ENCODE measurements at places on chromosomes 11 and 22.

- DNase-seq, result no peak
These were observed 63.5 kb downstream of the FAM83F start for GRCh38 chr22:40058265-40058664.

GRCh38 chr11:102991776-102992175, 36.2 kb upstream of the MMP13 start:
- no peak for DNase-seq

GRCh38 chr11:47997063-47998053, 17.0 kb downstream of the PTPRJ start:
- DNase-seq, result no peak

GRCh38 chr11:66987158-66987620, 12.1 kb downstream of the C11orf86 start:
- peak; percentile 76 for DNase-seq

- no peak for DNase-seq
These were observed 15.2 kb upstream of the LDHA start for GRCh38 chr11:18379201-18379600.

DNA sequence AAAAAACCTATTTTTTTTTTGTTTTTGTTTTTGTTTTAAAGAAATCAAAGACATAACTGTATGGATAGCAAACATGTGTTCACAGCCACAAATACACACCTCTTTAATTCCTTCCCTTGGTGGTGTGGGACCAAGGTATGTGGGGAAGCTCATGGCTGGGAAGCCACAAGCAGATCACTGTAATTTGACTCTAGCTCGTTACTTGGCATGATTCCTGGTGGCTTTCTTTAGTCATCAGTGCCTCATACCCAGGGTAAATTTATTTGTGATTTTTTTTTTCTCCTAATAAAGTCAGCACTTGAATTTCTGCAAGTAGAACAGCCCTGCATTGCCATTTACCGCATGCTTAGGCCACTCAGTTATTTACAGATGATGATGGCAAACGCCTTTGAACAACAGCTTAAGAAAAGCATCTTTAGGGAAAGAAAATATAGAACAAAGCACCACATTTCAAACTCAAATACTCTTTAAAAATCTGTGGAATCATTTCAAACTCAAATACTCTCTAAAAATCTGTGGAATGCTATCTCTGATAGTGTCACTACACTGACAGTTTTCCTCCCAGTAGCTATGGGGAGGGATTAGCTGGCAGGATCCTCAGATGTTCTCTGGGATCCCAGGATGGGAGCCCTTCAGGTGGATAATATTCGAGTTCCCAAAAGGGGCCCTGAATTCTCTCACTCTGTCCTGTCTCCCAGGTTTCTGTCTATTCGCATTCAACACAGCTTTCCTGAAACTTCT, 687.2 kb downstream of the OPCML start:
- DNase-seq, result no peak

GRCh38 chr22:44055805-44056204, 31.7 kb downstream of the PARVB start:
- DNase-seq, result no peak

GRCh38 chr11:63880403-63880790, 36.6 kb downstream of the RCOR2 start:
- no peak for DNase-seq

DNA sequence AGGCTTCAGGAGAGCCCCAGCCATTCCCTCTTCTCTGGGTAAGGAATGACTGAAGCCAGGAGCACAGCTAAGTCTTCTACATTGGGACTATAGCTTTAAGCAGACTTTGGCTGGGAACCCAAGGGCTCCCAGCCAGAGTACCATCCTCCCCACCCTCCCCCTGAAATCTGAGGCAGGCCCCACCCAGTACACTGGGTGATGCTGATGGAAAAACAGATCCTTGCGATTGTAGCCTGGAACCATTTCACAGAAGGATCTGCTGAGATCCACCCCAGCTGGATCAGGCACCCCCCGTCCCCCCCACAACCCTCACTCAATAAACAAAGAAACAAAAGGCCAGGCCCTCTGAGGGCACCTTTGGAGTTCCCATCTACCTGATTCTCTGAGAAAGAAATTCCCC, 39.8 kb downstream of the IL18BP start:
- DNase-seq, result no peak

GRCh38 chr11:10496296-10496936, 41.4 kb downstream of the AMPD3 start:
- no peak for DNase-seq

DNA sequence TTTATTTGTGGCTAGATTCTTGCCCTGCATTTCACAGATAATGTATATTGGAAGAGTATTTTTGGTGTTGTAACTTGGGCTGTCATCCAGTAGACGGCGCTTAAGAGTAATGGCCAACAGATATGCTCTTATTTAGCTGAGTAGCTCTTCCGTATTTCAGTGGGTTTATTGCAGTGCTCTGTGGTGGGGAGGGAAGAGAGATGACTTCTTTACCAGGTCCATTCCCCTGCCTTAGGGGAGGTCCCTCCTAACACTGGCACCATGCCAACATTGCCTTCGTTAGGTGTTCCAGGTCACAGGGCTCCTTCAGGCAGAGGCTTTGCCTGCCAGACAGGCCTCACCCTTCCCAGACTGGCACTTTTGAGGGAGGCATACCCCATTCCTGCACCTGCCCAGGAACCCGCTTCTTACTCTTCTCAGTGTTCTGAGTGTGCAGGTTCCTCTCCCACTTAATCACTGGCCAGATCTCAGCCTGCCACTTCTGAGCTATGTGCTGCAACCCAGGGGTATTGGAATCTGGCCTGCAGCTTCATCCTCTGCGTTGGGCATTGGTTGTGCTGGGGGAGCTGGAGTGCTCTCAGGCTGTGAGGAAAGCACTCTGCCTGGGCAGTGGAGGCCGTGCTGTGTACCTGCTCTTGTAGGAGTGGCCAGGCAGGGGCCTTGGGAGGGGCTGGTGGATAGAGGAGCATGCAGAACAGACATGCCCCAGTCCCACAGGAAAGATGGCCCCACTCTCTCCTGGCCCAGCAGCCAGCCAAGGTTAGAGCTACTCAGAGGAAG, 29.4 kb upstream of the SLN start:
- DNase-seq, result peak; percentile 11

DNA sequence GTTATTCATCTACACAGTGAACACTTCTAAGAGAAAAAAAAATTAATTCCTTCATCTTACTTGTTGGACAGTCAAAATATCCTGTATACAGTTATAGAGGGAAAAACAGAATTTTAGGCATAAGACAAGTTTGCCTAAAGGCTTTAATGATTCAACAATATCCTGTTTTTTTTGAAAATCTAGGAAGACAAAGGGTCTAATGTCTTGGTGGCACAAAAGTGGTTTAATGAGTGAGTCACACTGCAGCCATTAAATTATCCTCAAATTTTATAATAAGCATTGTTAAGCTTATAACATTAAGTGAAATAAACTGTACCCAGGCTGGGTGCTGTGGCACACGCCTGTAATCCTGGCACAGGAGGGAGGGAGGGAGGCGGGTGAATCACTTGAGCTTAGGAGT, 72.9 kb downstream of the GAB2 start:
- DNase-seq, result no peak

DNA sequence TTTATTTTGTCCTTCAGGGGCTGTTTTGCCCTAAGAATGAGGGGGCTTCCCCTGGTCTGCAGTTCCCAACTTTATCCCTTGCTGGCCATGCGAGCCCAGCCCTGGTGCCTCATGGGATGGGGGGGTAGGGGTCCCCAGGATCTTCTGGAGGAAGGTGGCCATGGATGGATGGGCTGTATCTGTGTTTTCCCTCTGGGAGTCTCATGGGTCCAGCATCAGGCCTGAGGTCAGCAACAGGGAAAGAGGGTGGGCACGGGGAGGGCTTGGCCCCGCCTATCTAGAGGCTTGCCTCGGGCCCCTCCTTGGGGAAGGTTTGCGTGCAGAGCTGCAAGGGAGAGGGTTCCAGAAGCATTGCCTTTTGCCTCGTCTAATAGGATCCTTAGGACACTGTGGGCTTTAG, 10.8 kb upstream of the ADORA2A start:
- DNase-seq, result no peak

DNA sequence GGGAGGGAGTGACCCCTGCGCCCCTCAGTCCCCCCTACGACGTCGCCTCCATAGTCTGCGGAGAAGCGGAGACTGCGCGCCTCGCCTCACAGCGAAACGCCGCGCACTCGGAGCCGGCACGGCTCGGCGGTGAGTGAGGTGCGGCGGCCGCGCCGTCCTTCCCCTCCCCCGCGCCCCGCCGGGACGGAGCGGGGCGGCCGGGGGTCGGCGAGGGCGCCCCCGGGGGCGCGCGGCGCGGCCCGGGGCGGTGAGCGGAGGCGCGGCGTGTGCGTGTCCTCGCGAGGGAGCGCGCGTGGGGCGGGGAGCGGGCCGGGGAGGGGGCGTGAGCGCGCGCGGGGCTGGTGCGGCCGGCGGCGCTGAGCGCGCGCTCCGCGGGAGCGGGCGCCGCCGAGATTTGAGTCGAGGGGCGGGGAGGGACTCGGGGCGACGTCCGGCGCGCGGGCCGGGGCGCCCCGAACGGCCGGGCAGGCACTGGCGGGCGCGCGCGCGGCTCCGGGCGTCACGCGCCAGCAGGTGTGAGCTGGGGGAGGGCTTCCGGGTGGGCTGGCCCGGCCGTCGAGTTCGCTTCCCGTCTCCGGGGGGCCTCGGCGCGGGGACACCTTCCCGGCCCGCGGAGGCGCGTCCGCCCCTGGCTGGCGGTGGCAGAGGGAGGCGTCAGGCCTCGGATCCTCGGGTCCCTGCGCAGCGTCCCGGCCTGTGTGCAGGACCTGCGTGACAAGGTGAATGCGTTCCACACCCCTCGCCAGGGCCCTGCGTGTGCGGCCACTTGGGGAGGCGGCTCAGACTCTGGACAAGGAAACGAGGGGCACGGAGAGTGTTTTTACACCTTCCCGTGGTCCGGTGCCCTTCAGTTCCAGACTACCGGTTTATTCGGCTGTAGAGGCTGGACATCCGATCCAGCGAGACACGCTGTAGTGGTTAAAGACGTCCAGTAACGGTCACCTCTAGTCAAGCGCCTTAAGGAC, 50.4 kb downstream of the FAM83F start:
- peak; percentile 47 for DNase-seq

GRCh38 chr11:2592559-2593392, 107.0 kb downstream of the KCNQ1OT1 start:
- peak; percentile 3 for DNase-seq

- DNase-seq, result no peak
These were observed 63.8 kb downstream of the BTG4 start for GRCh38 chr11:111448414-111448813.
